Right forelimb (tissue), 1 donor: ENCODE measurements at places on chromosomes 3 and 15.

- DNase-seq = no peak
These were observed 39.4 kb upstream of the LMOD3 start for GRCh38 chr3:69161587-69162307.

DNA sequence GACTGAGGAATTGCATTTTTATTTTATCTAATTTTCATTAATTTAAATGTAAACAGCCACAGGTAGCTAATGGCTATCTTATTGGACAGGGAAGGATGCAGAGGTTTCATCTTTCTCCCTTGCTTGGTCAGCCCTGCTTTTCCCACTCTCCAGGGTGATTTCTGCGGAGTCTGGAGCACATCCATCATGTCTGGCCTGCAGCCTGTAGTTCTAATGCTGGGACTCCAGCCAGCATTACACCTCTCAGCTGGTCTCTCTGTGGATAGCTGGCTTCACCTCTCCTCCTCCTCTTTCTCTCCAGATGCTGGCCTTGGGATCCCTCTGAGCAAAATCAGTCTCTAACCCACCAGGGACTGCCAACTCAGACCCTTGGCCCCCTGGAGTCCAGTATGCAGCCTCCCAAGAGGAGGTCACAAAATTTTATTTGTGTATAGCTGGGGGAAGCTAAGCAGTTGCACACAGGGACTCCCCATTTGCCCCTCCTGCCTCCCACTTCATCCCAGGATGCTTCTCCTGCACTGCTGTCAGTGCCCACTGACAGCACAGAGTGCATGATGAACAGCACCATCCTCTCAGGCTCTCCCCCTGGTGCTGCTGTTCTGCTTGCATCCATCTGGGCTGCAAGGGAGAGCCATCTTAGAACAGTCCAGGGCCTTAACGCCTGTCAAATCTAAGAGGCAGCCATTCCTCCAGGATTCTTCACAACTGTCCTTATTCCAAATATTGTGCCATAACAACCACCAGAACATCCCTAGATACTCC lies 1.7 kb downstream of the BFSP2 start:
- DNase-seq = peak; percentile 69

DNA sequence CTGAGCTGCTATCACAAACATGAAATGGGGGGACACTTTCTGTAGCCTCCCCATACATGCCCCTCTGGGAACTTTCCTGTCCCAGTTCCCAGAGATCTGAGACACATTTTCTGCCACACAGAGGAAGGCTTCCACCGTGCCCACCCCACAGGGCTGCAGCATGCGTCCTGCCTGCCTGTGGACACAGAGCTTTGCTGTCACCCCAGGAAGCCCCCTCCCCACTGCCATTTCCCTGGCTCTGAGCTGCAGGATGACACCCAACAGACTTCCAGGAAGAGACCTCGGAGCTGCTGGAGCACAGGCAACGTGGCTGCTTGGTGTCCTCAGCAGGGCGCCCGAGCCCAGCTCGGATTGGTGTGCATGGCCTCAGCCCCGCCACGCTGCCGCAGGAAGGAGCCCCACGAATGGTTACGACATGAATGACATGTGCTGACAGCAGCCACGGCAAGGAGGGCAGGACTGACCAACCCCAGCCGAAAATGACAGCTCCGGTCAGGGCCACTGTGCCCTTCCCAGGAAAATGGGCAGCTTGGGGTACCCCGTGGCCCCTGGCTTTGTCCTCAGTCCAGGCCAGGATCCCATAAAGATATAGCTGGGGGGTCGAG lies 81.3 kb downstream of the VGLL4 start:
- DNase-seq = no peak

GRCh38 chr3:156497326-156497725 lies 57.6 kb downstream of the SSR3 start:
- DNase-seq = no peak

DNA sequence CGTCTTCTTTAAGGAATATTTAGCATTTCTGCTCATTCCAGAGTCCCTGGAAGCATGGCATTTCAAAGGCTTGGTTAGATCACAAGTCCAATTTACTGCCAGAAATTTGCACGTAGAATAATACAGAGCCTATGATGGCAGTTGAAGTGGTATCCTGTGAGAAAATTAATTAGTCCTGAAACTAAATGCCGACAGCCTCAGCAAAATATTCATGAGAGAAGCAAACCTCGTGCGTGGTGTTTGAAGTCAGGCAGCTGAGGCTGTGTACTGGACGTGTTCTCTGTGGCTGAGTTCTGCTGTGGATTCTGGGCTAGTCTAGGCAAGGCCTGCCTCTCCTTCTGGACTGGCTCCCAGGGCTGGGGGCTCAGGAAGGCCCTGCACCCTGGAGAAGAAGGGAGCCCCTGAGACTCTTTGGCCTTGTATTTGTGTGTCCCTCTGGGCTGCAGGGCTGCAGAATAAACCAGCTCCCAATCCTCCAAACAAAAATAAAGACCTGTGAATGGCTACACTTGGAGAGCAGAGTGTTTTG lies 106.6 kb downstream of the APBA2 start:
- DNase-seq = no peak
